ENCODE measurements at places on chromosomes 2 and 18. TPM values are rescaled to one million over a fixed set of nuclear protein-coding genes. Genes with fewer than 3 reads are reported as not detected.

DNA sequence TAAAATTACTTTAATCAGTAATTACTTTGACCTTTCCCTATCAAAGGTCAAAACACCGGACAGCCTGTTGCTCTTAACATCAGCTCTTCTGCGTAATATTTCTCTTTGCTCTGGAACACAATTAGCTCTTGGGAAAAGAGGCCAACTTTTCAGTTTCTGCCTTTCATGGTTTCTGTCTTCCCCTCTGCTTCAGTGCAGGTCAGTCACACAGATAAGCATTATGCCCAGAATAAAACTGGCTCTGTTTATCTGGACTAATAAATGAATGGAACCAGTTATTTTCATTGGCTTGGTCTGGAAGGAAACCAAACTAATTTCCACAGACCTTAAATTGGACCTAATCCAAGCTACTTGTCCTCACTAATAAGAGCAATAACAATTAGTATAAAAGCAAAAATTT is 26.2 kb upstream of the GALNT3 start:
- no peak for DNase-seq

GRCh38 chr2:2636813-2637212 is 305.7 kb upstream of the MYT1L start:
- DNase-seq = no peak

Gene CABYR
- 1.4 TPM for total RNA-seq

DNA sequence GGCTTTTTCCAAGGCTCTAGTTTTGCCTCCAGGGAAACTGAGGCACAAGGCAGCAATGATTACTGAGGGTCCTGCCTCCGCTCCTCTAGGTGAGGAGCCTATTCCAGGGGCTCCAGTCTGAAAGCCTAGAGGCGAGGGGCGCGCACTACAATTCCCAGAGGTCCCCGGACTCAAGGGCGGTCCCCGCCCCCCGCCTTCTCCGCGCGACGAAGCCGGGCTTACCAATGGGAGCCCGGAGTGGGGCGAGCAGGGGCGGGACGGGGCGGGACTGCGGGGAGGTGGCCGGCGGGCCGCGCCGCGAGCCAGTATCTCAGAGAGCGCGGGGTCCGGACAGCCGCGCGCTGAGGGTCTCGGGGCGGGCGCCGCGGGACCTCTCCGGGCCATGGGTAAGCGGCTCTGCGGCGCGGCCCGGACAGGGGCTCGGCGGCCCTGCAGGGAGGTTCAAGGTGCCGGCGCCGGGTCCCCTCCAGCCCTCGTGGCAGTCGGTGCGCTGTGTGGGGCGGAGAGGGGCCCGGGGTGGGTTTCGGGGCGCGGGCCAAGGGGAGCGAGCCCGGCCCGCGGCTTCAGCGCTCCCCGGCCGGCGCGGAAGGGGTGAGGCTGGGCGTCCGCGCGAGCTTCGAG is at the start of gene ARID5A:
TSS of gene ARID5A (plus strand) at position 308 of the 621 bp plus-strand sequence. CDS start at position 383, 75 bp downstream.
- DNase-seq = peak; percentile 95

DNA sequence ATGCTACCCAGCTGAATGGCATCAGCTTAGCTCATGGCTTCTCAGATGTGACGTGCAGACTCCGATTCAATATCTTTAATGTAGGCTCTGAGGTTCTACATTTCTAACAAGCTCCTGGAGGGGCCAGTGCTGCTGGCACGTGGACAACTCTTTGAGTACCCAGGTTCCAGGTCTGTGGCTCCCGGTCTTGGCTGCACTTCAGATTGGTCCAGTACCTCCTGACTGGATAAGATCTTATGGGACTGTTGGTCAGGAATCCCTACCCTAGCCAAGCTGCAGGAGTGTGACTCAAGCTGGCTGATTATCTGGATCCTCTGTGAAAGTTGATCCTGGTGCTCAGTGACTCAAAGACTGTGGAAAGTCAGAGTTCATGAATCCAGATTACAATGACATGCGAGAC is 222.1 kb downstream of the ANKRD30B start:
- no peak for DNase-seq

- no peak for DNase-seq
These were observed 95.7 kb downstream of the RND3 start for GRCh38 chr2:150391779-150392178.

- no peak for DNase-seq
These were observed 12.6 kb upstream of the MAP2 start for GRCh38 chr2:209411296-209411695.

- no peak for DNase-seq
These were observed at the start of gene ZNF516 for GRCh38 chr18:76495006-76495370. Gene ZNF516, minus strand, starts transcription at chr18:76495242. Its CDS starts 52,188 bp downstream, at chr18:76443054.

DNA sequence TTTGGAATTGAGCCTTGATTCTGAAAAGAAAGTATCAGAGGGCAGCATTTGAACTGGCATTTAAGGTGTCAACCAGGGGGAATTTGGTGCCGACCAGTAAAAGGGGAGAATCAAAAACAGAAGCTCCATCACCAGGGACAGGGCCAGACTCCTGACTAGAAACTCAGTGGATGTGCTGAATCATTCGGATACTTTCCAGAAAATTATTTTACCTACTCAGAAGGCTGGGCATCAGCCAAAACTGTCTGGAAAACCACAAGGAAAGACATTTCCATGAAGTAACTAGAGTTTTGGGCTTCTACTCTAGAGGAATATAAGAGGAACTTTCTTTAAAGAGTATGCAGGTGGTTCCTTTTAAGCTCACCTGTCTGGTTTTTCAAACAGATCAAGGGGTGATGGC is 756.6 kb downstream of the RNF144A start:
- DNase-seq = no peak

GRCh38 chr2:67048314-67048713 is 348.8 kb upstream of the ETAA1 start:
- no peak for DNase-seq

Gene NEU4
- 0.05 TPM for total RNA-seq

DNA sequence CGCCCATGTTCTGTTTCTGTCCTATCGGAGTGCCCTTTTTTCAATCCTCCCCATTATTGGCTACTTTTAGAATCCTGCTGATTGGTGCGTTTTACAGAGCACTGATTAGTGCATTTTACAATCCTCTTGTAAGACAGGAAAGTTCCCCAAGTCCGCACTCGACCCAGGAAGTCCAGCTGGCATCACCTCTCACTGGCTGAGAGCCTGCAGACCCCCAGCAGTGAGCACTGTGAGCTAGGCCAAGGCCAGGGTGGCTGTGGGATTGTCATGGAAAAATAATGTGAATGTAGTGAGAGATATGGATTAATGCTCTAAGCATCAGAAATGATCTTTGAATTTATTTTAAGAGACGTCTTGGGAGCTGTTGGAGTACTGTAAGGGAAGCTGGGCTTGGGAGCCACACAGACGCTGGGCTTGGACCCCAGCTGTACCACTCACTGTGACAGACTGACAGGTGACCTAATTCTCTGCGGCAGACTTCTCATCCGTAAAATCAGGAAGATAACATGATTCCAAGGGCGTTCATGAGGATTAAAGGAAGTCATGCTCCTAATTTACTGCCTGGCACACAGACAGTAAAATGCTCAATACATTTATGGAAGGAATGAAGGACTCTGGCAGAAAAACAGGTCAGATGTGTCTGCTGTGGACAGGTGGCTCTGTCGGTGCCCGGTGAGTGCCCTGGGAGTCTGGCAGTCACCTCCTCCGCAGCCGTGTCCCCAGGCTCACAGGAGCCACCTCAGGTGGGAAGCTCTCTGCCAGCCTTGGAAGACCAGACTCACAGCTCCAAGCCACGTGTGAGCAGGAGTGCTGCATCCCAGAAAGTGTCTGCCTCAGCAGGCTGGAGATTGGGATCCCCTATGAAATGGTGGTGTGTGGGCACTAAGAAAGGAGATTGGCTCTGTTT is 105.5 kb downstream of the FAM168B start:
- DNase-seq = no peak

- DNase-seq = no peak
These were observed 184.8 kb upstream of the SOX11 start for GRCh38 chr2:5507367-5507766.

DNA sequence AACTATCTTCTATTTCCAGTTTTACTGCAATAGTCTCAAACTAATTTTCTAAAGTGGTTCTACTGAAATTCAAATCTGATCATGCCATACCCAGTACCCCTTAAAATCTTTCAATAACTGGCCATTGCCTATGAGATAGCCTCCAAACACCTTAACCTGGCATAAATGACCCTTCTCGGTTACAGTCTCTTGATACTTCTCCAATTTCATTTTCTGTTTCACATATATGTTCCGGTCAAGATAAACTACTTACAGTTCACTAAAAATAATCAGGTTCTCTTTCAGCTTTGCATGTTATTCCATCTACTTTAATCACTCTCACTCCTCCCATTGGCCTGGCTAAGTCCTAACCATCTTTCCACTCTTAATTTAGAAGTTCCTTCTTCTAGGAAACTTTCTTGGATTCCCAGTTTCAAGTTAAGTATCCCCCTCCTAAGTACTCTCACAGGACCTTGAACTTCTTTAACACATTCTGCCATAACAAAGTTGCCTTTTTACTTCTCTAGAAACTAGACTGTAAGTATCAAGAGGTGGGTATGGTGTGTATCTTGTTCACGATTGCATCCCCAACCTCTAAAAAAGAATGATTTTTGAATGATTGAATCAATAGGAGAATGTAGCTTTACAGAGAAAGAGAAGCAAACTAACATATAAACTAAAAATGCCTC is 110.2 kb upstream of the RBBP8 start:
- DNase-seq = no peak

All from thymus (tissue), 14 donors.